ENCODE measurements at places on chromosomes 4 and X.

GRCh38 chrX:1134976-1135375, 77.5 kb downstream of the CRLF2 start:
- no peak overlapping the region for H3K4me3 ChIP-seq
- H3K27ac ChIP-seq, result no peak overlapping the region
- no peaks in the 10 kb centered on the region for H3K4me1 ChIP-seq

- H3K27me3 ChIP-seq, result no peaks in the 10 kb centered on the region
- no peak overlapping the region for H3K27ac ChIP-seq
- H3K4me3 ChIP-seq, result no peak overlapping the region
Observed at GRCh38 chrX:135331525-135331924, 22.2 kb downstream of the ETDC start.

- peaks cover 27% of the 10 kb centered on the region for H3K4me1 ChIP-seq
- H3K36me3 ChIP-seq, result no peaks in the 10 kb centered on the region
- no peak for DNase-seq
- no peaks in the 10 kb centered on the region for H3K27me3 ChIP-seq
Observed at GRCh38 chr4:139890816-139891215, 225.2 kb downstream of the MGST2 start.

- DNase-seq, result no peak
- no peaks in the 10 kb centered on the region for H3K4me1 ChIP-seq
- H3K36me3 ChIP-seq, result peaks cover 16% of the 10 kb centered on the region
- no peak overlapping the region for H3K4me3 ChIP-seq
Observed at GRCh38 chr4:8296491-8296890, 26.9 kb downstream of the HTRA3 start.

DNA sequence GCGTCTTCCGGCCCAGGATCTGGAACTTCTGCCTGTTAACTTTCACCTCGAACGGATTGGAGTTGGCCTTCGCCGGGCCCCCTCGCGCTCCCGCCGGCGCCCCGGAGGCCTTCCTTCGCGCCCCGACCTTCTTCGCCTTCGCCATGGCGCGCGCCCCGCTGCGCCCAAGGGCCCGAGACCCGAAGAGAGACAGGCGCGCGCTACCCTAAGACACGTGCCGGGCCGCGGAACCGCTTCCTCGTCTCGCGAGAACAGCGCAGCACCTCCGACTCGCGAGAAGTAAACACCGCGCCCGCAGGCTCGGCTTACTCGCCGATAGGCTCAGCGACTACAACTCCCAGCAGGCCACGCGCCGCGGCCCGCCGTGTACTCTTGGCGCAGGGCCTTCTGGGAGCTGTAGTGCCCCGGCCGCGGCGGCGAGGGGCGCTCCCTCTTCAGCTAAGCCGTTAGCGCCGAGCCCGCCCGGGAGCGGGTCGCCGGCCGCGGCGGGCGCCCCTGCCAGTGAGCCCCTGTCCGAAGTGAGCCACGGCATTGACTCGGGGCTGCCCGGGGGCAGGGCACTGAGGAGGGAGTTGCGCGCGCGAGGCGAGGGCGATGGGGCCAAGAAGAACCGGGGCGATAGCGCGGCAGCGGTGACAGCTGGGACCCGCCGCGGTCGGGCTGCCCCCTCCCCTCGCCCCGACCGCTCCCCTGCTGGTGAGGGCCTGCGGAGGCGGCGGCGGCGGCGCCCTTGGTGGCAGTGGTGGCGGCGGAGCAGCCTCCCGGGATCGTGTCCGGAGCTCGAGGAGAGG, at the start of the genes GRK4 and NOP14:
GRK4 (plus strand) TSS at position 397 of the 791 bp plus-strand sequence. CDS start 500 bp downstream, outside the sequence.
NOP14 (minus strand) TSS at position 232 of the 791 bp plus-strand sequence; CDS start at position 145, 87 bp downstream.
- no peaks in the 10 kb centered on the region for H3K27me3 ChIP-seq
- peaks cover 21% of the 10 kb centered on the region for H3K4me1 ChIP-seq
- H3K36me3 ChIP-seq, result peaks cover 4% of the 10 kb centered on the region
- DNase-seq, result peak; percentile 100
- H3K4me3 ChIP-seq, result peak within 1 kb of the TSS; percentile 93
- H3K27ac ChIP-seq, result peak within 1 kb of the TSS; percentile 83

GRCh38 chr4:116839826-116840225, 245.6 kb downstream of the TRAM1L1 start:
- no peaks in the 10 kb centered on the region for H3K4me1 ChIP-seq
- H3K36me3 ChIP-seq, result no peaks in the 10 kb centered on the region
- no peak overlapping the region for H3K27ac ChIP-seq
- no peak for DNase-seq

DNA sequence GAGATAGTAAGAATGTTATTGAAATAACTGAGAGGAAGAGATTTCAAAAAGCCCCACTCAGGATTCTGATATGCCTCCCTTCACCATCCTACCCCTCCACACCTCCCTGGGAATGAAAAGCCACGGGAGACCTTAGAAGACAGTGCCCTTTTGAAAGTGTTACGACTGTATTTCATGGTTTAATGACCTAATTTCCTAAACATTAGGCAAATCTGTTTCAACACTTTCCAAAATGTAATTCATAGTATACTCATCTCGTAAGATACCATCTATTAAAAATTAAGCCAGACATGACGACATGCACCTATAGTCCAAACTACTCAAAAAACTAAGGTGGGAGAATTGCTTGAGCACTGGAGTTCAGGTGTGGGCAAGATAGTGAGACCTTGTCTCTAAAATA, 106.3 kb downstream of the HNRNPD start:
- no peaks in the 10 kb centered on the region for H3K4me1 ChIP-seq
- H3K4me3 ChIP-seq, result no peak overlapping the region
- no peaks in the 10 kb centered on the region for H3K27me3 ChIP-seq
- H3K36me3 ChIP-seq, result no peaks in the 10 kb centered on the region
- H3K27ac ChIP-seq, result no peak overlapping the region
- no peak for DNase-seq

- no peaks in the 10 kb centered on the region for H3K36me3 ChIP-seq
- peaks cover 8% of the 10 kb centered on the region for H3K4me1 ChIP-seq
- H3K27ac ChIP-seq, result no peak overlapping the region
- H3K4me3 ChIP-seq, result no peak overlapping the region
- H3K27me3 ChIP-seq, result peaks cover 4% of the 10 kb centered on the region
- DNase-seq, result no peak
Observed at GRCh38 chrX:110123331-110123782, 120.4 kb downstream of the TMEM164 start.

DNA sequence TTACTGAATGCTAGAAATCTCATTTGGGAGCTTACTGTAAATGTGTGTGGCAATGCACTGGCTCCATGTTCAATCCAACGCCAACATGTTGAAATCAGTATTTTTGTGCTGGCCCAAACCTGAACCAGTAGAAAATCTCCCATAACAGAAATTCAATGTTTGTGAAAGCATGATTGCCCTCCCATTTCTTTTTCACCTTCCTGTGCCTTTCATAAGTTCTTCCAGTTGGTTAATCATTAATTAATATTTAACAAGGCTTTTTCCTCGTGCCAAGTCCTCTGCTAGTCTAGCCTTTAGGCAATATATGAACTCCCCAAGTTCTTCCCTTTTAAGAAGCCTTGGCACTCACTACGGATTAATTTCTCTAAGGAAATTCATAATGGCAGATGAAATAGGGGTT, 1.3 kb upstream of the PLS3 start:
- no peaks in the 10 kb centered on the region for H3K36me3 ChIP-seq
- no peak overlapping the region for H3K4me3 ChIP-seq
- H3K27me3 ChIP-seq, result peaks cover 5% of the 10 kb centered on the region
- DNase-seq, result peak; percentile 30

All from stomach (tissue), 19 donors.